ENCODE measurements at places on chromosomes 7 and 10. TPM values are rescaled to one million over a fixed set of nuclear protein-coding genes. Genes with fewer than 3 reads are reported as not detected.

Gene MAT1A
- total RNA-seq: not detected

Gene HPSE2
- total RNA-seq: not detected

GRCh38 chr7:158273138-158273651 lies 314.4 kb downstream of the PTPRN2 start:
- H3K4me1 ChIP-seq: no peaks in the 10 kb centered on the region
- H3K27me3 ChIP-seq: no peaks in the 10 kb centered on the region
- no peak overlapping the region for H3K4me3 ChIP-seq

DNA sequence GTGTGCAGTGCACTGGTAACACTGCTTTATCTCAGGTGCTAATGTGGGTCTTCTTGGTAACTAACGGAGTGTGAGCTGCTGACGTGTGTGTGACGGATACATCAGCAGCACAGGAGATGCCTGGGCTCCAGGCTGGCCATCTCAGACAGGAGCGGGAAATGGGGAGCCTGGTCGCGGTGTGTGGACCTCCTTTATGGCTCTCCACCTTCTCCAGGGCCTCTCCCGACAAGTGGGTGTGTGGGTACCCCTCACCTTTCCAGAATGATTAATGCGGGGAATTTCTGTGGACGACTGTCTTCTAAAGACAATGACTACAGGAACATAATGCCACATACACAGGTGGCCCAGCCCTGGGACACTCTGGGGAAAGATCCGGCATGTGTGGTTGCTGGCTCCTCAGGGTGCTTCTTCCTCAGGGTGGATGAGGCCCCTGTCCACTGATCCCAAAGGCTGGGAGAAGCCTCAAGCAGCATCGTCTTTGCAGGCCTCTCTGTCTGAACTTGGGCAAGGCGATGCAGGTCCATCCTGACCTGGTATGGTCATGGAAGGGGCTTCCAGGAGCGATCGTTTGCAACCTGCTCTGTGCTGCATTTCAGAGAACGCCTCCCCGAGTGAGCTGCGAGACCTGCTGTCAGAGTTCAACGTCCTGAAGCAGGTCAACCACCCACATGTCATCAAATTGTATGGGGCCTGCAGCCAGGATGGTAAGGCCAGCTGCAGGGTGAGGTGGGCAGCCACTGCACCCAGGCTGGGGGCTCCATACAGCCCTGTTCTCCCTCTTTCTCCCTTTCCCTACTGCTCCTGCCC lies 20.3 kb upstream of the CSGALNACT2 start:
- DNase-seq: no peak
- H3K4me1 ChIP-seq: peaks cover 40% of the 10 kb centered on the region
- no peaks in the 10 kb centered on the region for H3K36me3 ChIP-seq

- H3K27ac ChIP-seq: no peak overlapping the region
- H3K27me3 ChIP-seq: peaks cover 3% of the 10 kb centered on the region
- no peaks in the 10 kb centered on the region for H3K36me3 ChIP-seq
- H3K4me3 ChIP-seq: no peak overlapping the region
- DNase-seq: no peak
These were observed 40.5 kb upstream of the COMTD1 start for GRCh38 chr10:75276069-75276872.

GRCh38 chr7:128875523-128875948 lies 12.9 kb downstream of the ATP6V1F start:
- no peak overlapping the region for H3K27ac ChIP-seq
- no peak for DNase-seq
- H3K36me3 ChIP-seq: no peaks in the 10 kb centered on the region
- H3K4me3 ChIP-seq: no peak overlapping the region
- peaks cover 8% of the 10 kb centered on the region for H3K27me3 ChIP-seq
- H3K4me1 ChIP-seq: peaks cover 13% of the 10 kb centered on the region

DNA sequence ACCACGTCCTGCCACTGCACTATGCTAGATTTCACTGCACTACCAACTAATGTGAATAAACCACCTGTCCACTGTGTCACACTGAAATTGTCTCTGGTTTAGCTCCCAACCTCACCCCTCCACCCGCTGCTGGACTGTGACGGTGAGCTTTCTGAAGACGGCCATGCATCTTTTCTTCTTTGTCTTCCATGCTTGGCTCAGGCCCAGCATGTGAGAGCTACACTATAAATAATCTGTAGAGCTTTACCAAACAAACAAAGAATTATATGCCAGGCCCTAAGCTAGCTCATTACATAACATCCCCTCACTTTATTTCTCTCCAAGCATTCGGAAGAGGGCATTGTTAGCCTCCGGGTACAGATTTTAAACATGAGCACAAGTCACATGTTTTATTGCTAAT lies 633.2 kb downstream of the TNS3 start:
- no peak for DNase-seq
- H3K4me3 ChIP-seq: no peak overlapping the region
- H3K4me1 ChIP-seq: no peaks in the 10 kb centered on the region
- H3K27ac ChIP-seq: no peak overlapping the region
- no peaks in the 10 kb centered on the region for H3K27me3 ChIP-seq
- no peaks in the 10 kb centered on the region for H3K36me3 ChIP-seq

DNA sequence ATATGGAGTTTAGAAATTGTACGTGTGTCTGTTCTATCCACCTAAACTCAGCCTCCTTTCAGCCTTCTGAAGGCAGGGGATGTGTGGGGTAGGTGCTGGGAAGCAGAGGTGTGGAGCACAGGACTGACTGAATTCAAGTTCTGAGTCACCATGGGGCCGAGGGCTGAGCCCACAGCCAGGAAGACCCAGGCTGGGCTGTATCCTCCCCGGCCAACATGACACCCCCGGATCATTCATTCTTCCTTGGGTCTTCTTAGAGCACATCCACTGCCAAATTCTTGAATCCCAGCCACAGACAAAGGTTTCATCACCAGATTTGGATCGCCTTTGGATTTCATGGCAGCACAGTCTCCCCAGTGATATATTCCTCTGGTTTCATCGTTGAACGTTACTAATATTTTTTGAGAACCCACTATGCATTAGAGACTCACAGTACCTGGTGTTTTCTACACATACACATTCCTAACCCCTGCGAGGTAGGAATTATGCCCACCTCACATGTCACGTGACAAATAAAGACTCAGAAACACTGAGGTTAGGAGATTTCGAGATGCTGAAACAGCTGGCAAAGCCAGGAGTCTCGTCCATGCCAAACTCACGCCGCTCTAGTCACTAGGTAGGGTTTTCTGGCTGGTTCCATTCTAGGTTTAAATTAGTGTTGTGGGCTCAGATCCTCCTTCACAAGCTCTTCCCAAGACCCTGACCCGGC lies 26.9 kb downstream of the CCDC3 start:
- H3K4me3 ChIP-seq: no peak overlapping the region
- H3K36me3 ChIP-seq: no peaks in the 10 kb centered on the region
- no peak overlapping the region for H3K27ac ChIP-seq
- no peak for DNase-seq

DNA sequence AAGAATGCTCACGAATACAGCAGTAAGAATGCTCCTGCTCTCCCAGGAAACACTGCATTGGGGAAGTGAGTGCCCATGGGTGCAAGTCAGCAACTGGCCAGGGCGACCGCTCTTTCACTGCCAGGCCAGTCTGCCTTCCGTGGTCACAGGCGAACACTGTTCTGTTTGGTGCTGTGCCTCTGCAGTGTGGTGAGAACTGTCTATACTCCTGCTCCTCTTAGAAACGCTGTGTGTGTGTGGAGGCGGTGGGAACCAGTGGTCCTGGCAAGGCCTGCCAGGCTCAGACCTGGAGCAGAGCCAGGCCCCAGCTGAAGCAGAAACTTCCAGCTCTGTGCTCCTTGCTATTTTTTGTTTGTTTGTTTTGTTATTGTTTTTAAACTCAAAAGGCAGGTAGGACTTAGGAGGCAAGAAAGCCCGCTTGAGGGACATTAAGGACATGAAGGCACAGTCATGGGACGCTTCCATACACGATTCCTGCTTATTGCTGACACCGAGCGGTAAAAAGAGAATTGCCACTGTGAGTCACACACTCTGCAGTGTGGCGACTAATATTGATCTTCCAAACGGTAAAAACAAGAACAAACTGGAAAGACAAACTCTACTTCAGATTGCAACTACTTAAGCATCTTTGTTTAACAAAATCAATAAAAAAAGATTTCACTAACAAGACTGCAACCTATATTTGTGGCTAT lies 430.8 kb downstream of the DNAJB6 start:
- H3K4me3 ChIP-seq: no peak overlapping the region
- no peaks in the 10 kb centered on the region for H3K27me3 ChIP-seq
- DNase-seq: no peak
- no peaks in the 10 kb centered on the region for H3K36me3 ChIP-seq
- H3K4me1 ChIP-seq: no peaks in the 10 kb centered on the region

GRCh38 chr7:1413936-1414639 lies 45.2 kb downstream of the MICALL2 start:
- peaks cover 24% of the 10 kb centered on the region for H3K4me1 ChIP-seq
- DNase-seq: no peak
- no peak overlapping the region for H3K27ac ChIP-seq
- peaks cover 2% of the 10 kb centered on the region for H3K27me3 ChIP-seq

DNA sequence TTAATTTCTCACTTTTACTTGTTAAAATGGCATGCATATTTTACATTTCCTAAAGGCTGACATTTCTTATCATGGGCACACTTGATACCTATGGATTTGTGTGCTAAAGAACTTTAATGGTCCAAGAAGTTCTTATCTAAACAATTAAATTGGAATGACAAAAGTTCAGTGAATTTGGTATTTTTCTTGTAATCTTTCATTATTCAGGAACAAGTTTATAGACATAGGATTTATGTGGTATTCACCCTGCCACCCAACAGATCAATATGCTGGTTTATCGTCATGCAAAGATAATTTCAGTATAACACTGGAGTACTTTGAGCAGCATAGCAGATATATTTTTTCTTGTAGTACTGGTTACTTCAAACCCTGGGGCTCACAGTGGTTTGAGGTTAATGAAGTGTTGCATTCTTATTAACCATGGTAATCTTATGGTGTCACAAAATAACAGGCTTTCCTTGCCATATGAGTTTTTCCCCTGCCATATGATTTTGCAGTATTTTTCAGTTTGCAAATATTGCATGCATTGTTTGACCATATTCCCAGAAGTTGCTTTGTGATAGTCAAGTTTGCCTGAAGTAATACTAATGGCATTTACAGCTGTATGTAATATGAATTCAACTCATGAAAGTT lies 148.8 kb downstream of the PPP1R9A start:
- no peaks in the 10 kb centered on the region for H3K36me3 ChIP-seq
- DNase-seq: no peak
- no peak overlapping the region for H3K27ac ChIP-seq
- no peaks in the 10 kb centered on the region for H3K27me3 ChIP-seq

- no peaks in the 10 kb centered on the region for H3K36me3 ChIP-seq
- no peak overlapping the region for H3K4me3 ChIP-seq
- H3K4me1 ChIP-seq: no peaks in the 10 kb centered on the region
- no peaks in the 10 kb centered on the region for H3K27me3 ChIP-seq
- DNase-seq: no peak
These were observed 1434.0 kb upstream of the LRRTM3 start for GRCh38 chr10:65491799-65492198.

GRCh38 chr7:115552766-115553165 lies 477.8 kb downstream of the TFEC start:
- DNase-seq: no peak
- no peak overlapping the region for H3K4me3 ChIP-seq
- H3K4me1 ChIP-seq: no peaks in the 10 kb centered on the region
- H3K27ac ChIP-seq: no peak overlapping the region
- no peaks in the 10 kb centered on the region for H3K36me3 ChIP-seq

GRCh38 chr7:13904689-13905088 lies 84.8 kb downstream of the ETV1 start:
- H3K36me3 ChIP-seq: no peaks in the 10 kb centered on the region
- H3K4me1 ChIP-seq: peaks cover 16% of the 10 kb centered on the region
- no peaks in the 10 kb centered on the region for H3K27me3 ChIP-seq
- H3K4me3 ChIP-seq: no peak overlapping the region
- DNase-seq: no peak

GRCh38 chr10:126218778-126219649 lies 169.3 kb downstream of the ADAM12 start:
- no peak overlapping the region for H3K4me3 ChIP-seq
- H3K4me1 ChIP-seq: no peaks in the 10 kb centered on the region
- no peaks in the 10 kb centered on the region for H3K27me3 ChIP-seq
- DNase-seq: no peak
- H3K27ac ChIP-seq: no peak overlapping the region

DNA sequence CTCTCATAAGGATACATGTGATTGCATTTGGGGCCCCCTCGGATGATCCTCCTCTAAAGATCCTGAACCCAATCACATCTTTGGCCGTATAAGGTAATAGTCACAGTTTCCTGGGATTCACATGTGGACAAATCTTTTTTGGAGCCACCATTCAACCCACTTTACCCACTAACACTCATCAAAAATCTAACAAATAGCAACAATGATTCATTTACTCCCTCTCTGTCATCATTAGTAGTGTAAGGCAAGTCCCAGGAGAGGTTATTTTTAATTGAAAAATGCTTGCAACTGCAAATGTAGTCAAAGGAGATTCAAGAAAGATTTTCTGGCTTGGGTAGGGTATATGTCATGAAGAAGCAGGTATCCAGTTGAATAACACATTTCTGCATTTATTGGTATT lies 9.9 kb upstream of the SMKR1 start:
- DNase-seq: no peak
- peaks cover 7% of the 10 kb centered on the region for H3K36me3 ChIP-seq
- H3K4me3 ChIP-seq: no peak overlapping the region
- H3K27me3 ChIP-seq: no peaks in the 10 kb centered on the region
- peaks cover 27% of the 10 kb centered on the region for H3K4me1 ChIP-seq

DNA sequence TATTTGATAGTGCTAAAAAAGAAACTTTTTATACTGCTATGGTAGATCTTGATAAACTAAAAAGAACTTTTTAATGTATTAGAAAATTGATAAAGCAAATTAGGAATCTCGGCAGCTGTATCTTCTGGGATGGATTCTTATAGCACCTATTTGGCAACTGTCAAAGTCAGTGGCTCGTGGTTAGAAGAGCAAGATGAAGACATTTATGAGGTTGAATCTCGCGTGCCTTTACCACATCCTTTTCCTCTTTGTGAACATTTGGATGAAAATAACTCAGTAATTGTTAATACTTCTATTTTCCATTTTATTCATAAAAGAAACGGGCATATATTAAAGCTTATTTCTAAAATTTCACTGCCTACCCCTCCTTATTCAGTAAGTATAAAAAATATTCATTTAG lies 76.2 kb downstream of the CYP51A1 start:
- no peak overlapping the region for H3K4me3 ChIP-seq
- no peaks in the 10 kb centered on the region for H3K27me3 ChIP-seq
- peaks cover 14% of the 10 kb centered on the region for H3K4me1 ChIP-seq
- H3K27ac ChIP-seq: no peak overlapping the region
- peak; percentile 48 for DNase-seq
- peaks cover 6% of the 10 kb centered on the region for H3K36me3 ChIP-seq

- H3K36me3 ChIP-seq: no peaks in the 10 kb centered on the region
- peaks cover 1% of the 10 kb centered on the region for H3K27me3 ChIP-seq
- no peak overlapping the region for H3K4me3 ChIP-seq
These were observed 191.3 kb downstream of the MYOF start for GRCh38 chr10:93290661-93291354.

DNA sequence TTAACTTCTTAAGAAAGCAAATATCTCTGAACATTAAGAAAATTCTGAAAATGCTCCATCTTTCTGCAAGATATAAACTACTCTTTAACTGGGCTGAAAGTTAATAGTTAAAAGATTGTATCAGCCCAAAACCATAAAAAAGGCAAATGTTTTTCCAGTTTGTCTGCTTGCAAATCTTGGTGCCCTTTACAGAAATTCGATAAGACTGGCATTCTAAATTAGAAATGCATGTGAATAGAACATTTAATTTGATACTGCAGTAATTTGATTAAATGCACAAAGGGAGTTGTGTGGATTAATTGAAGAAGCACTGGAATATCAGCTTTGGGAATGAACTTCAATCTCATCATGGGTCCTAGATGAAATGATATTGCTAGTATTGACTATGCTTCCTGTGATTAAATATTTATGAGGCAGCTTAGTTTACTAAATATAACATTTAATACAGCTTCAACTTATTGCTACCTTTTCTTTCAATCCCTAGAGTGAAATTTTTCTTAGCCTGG lies 78.4 kb downstream of the IQUB start:
- no peak overlapping the region for H3K27ac ChIP-seq
- H3K4me3 ChIP-seq: no peak overlapping the region
- H3K4me1 ChIP-seq: no peaks in the 10 kb centered on the region
- DNase-seq: no peak
- no peaks in the 10 kb centered on the region for H3K36me3 ChIP-seq
